Placental epithelial cell (primary cell): ENCODE measurements at places on chromosomes 13 and 19. TPM values are rescaled to one million over a fixed set of nuclear protein-coding genes. Genes with fewer than 3 reads are reported as not detected.

ZIC5 gene
- not detected in 2 replicates for total RNA-seq

SSBP4 gene
- total RNA-seq: 44.8 and 56.0 TPM in 2 replicates

CACNG7 gene
- not detected in 2 replicates for total RNA-seq

IRGC gene
- total RNA-seq: not detected in 2 replicates

GTPBP3 gene
- 20.0 and 34.2 TPM in 2 replicates for total RNA-seq

C19orf38 gene
- total RNA-seq: 0.39 and 0.65 TPM in 2 replicates

TPTE2 gene
- not detected in 2 replicates for total RNA-seq

KRTDAP gene
- total RNA-seq: not detected in 2 replicates

SPRY2 gene
- 3.5 and 5.1 TPM in 2 replicates for total RNA-seq

TRIM13 gene
- 29.0 and 31.0 TPM in 2 replicates for total RNA-seq

FGF22 gene
- total RNA-seq: 0.33 and 0.39 TPM in 2 replicates

CGB7 gene
- total RNA-seq: 2.2 and 4.7 TPM in 2 replicates

NCR1 gene
- total RNA-seq: not detected in 2 replicates

RNF126 gene
- 34.9 and 59.5 TPM in 2 replicates for total RNA-seq

SRRM5 gene
- under 0.01 and 0.22 TPM in 2 replicates for total RNA-seq

ITGBL1 gene
- 22.8 and 63.8 TPM in 2 replicates for total RNA-seq

SIGLECL1 gene
- total RNA-seq: not detected in 2 replicates
